SW480 (cell line): ENCODE measurements at places on chromosomes 5 and 9.

- no peak for DNase-seq
Measured at GRCh38 chr5:1231354-1231905, 6.2 kb downstream of the SLC6A18 start.

DNA sequence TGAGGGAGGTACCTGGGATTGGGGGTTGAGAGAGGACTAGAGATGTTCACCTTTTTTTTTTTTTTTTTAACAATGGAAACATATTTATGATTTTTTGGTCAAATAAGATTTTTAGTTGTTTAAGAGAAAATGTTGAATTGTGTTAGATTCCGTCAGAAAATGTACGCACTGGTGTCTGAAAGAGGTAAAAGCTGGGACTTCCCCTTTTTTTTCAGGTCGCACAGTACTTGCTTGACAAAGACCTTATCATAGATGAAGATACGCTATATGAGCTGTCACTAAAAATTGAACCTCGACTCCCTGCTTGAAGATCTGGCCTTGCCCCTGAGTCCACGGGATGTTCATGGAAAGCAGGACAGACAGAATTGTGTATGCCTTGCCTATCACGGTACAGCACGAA, 7.7 kb upstream of the CKMT2 start:
- no peak for DNase-seq

- no peak for DNase-seq
Measured at GRCh38 chr9:105098370-105098769, 146.1 kb upstream of the SLC44A1 start.

GRCh38 chr5:1085391-1085790, 26.5 kb downstream of the SLC12A7 start:
- DNase-seq, result no peak

GRCh38 chr5:179404321-179405053, 59.2 kb upstream of the ADAMTS2 start:
- no peak for DNase-seq

DNA sequence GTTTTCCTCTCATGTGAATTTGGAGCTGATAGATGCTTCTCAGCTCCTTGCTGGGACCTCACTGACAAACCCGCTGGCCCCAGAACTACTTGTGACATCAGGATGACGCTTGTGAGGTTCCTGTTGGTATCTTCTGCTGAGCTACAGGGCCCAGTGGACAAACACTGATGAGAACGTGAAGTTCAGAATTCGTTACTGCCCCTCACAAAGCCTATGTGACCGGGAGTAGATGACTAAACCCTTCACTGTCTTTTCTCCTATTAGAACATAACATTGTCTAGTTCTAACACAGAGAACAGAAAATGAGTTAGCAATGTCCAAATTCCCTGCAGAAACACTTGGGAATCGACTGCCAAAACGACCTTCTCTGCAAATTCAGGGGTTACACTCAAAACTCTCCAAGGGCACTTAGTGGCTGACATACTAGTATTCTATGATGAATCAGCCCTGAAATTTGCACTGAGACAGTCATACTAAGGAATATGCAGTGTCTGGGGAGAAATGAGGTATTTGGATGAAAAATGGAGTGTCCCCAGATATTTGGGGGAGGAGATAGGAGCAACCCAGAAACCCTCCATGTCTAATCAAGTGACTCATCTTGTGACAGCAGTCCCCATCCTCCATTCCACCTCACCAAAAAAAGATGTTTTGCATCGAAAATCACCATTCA, 143.2 kb upstream of the TRIM32 start:
- DNase-seq, result no peak

DNA sequence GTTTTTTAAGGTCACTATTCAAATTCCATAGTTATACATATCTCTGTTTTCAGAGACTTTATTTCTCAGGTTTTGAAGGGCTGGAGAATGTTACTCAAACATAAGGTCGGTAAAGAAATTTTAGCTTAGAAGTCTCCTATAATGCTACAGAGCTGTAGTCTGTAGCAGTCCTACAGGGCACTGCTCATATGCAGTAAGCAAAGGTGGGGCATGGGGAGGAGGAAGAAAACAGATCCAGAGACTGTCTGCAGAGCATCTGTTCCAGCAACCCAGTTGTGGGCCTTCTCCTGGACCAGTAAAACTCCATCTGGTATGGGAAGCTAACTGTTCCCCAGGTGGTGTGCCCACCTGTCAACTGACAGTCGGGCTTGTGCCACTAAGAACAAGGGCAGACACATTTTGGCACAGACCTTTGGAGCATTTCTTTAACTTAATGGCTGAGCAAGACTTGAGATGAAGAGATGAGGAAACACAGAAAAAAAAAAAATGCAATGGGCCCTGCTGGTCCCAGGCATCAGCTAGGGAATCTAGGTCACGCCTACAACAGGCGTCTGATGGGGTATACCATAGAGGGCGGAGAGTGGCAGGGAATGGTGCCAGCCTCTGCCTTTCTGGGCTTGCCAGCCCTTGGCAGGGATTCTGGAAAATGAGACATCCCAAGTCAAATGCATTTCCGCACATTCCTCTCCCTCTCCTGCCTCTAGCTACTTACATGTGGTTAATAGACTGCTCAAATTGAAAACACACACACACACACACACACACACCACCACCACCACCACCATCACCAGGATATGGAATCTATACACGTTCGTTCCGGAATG, 218.9 kb downstream of the ARL15 start:
- DNase-seq, result no peak

- DNase-seq, result no peak
Measured at GRCh38 chr5:124342027-124342471, 404.4 kb downstream of the ZNF608 start.

- DNase-seq, result no peak
Measured at GRCh38 chr5:157463621-157464518, 3.9 kb downstream of the NIPAL4 start.

DNA sequence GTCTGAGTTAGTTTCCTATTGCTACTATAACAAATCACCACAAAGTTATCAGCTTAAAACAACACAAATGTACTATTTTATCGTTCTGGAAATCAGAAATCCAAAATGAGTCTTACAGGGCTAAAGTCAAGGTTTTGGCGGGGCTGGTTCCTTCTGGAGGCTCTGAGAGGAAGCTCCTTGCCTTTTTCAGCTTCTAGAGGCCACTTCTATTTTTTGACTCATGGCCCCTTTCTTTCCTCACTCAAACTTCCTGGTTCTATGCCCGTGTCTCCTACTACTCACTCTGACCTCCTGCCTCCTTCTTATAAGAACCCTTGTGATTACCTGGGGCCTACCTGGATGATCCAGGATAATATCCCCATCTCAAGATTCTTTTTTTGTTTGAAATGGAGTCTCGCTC, 48.2 kb downstream of the GABBR2 start:
- no peak for DNase-seq

DNA sequence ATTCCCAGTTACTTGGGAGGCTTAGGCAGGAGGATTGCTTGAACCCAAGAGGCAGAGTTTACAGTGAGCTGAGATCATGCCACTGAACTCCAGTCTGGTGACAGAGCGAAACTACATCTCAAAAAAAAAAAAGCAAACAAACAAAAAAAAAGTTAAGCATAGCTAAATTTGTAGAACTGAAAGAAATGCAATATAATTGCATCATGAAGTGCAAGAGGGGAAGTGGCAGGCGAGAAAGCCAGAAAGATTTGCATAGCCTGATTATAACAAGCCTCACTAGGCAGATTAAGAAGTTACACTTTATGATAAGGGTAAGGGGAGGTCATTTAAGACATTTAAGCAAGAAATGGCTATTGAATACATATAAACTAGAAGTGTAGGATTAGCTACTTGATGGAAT, 187.1 kb downstream of the EDIL3 start:
- DNase-seq, result no peak

DNA sequence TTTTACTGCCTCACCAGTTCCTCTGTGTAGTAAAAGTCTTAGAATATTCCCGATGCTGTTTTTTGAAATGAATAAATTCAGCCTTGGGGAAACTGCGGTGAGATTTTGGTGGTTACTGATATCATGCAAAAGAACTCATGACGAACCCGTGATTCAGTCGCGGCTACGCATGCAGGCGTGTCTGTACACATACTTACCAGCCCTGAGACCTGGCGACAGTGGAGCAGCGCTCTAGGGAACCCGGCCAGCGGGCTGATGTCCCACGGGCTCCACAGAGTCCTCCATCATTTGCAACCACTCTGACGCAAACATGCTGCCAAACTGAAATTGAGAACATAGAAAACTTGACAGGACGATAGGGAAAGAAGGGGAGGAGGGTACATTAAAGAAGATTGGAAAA, 315.6 kb upstream of the DAB2 start:
- DNase-seq, result no peak

DNA sequence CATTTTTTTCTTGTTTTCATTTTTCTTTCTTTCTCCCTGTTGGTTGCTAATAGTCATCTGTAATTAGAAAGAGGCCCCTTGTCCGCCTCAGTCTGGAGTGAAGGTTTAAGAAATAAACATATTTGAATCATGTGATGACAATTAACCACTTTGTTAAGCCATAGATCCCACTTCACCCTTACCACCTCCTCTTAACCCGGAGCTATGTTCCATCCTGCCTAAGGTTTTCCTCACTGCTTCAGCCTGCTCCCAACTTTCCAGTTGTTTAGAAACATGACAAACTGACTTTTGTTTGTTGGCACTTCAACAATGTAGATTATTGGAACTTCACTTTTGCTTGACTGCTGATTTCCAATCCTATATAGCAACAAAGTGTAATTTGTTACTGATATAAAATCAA, 37.4 kb upstream of the SSBP2 start:
- no peak for DNase-seq

- peak; percentile 69 for DNase-seq
Measured at GRCh38 chr9:133990366-133991213, 1.5 kb downstream of the VAV2 start.

GRCh38 chr5:3597167-3598007, 1.8 kb downstream of the IRX1 start:
- DNase-seq, result no peak

GRCh38 chr9:94827584-94828304, 101.2 kb downstream of the AOPEP start:
- DNase-seq, result peak; percentile 58

- DNase-seq, result no peak
Measured at GRCh38 chr9:95422650-95423049, 94.1 kb downstream of the PTCH1 start.

DNA sequence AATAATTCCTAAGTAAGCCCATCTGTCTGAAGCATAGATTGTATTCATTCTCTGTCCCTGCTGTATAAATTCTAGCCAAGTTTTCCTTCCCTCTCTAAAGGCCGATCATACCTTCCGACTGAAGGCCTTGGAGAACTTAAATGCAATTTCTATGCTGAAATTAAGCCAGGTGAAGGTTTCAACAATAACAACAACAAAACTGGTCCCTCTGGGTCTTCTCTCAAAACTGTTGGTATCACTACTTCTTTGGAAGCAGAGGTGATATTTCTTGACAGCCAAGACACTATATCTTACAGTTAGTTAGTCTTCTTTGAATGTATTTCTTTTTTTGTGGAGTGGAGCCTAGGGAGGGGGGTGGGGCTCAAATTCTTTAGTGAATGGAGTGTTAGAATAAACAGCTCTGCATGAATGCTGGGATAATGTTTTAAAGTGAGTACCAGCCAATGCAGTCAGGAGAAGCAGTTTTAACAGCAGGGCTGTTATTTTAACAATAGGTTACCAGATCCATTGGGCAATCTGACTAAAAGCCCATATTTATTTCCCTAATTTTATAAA, 508.9 kb downstream of the EBF1 start:
- no peak for DNase-seq

DNA sequence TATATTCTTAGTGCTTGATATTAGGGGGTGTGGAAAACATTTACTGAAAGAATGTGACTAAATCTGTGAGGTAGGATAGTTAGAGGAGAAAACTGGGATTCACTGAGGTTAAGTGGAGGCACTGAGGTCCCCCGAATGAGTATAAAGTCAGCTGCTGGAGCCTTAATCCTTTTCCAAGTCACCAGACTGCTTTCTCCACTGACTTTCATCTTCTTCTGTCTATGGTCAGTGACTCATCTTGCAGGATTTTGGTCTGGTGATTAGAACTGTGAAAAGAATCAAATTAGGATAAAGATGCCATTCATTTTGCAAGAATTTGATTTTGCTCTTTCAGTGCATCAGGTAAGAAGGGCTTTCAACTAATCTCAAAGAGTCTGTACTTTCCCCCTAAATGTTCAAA, 89.3 kb upstream of the ALDH1A1 start:
- no peak for DNase-seq

- no peak for DNase-seq
Measured at GRCh38 chr9:74497748-74498620, 849 bp downstream of the RORB start.

GRCh38 chr9:23638837-23639426, 187.1 kb downstream of the ELAVL2 start:
- DNase-seq, result no peak

DNA sequence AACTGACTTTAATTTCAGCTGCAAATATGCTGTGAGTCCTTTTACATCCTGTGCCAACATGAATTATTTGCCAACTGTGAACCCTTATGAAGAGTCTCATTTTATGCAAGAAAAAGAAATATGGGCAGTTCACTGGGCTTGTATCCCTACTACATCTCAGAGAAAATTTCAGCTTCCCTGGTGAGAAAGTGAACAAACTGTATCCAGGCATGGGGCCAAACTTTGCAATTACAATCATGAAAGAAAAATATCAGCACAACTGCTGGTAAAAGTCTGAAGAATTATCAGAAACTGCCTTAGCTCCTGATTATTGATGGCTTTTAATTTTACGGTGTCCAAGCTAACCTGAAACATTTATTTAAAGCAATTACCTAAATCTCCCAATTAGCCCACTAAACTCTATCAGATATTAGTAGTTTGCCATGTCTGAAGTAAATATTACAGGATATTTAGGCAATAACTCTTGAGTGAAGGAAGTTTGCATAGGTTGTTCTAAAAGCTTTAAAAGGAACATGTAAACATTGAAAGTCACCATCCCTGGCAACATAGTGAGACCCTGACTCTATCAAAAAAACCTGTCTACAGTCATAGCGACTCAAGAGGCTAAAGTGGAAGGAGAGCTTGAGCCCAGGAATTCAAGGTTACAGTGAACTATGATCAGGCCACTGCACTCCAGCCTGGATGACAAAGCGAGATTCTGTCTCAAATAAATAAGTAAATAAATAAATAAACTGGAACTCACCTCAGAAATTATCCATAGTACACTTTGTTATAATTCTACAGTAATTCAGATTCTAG, 83.9 kb upstream of the HCN1 start:
- no peak for DNase-seq

DNA sequence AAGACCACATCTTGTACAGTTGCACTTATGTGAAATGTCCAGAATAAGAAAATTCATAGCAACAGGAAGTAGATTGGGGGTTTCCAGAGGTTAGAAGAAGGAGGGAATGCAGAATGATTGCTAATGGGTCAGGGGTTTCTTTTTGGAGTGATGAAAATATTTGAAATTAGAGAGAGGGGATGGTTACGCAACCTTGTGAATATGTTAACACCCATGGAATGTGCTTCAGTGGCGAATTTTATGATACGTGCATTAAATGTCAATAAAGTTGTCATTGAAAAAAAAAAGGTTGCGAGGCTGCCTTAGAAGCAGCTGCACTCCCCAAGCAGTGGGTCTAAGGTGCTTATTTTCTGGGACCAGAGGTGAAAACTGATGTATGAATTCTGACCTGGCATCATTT, 64.4 kb upstream of the SUB1 start:
- DNase-seq, result no peak
